Choroid plexus epithelial cell (primary cell): ENCODE measurements at places on chromosomes 2 and 18.

GRCh38 chr2:201500534-201500933, 49.0 kb downstream of the STRADB start:
- peak; percentile 31 for DNase-seq

- DNase-seq = peak; percentile 69
Observed at GRCh38 chr2:215436705-215437565, 1.1 kb upstream of the FN1 start.

DNA sequence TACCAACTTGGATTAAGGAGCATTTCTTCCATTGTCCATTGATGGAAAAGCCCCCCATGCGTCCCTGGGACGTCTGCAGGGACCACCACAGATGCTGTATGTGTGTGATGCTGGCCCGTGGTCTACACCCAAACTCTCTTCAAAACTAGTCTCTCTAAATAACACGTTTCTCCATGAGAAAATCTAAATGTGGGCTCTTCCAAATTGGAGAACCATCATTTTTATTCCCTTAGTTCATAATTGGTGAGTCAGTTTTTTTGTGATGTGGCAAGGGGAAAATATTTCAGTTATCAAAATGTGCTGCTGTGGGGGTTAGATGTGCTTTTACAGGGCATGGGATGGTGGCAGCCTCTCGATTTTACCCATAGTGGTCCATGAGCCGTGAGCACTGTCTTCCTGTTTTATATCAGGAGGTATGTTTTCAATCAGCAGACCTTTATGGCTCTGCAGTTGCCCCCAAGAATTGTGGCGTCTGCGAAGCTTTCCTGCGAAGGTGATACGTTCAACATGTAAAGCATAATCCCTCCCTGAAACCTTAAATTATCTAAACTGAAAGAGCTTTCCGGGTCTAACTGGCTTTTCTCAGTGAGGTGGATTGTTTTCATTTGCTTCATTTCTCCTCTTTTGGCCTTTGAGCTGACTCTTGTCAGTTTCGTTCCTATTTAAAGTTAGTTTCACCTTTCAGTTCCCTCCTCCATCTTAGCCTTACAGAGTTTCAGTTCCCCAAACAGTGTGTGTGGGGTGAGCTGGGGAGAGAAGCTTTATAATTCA, 78.4 kb downstream of the SETBP1 start:
- DNase-seq = no peak

GRCh38 chr2:63679252-63679855, 90.6 kb downstream of the MDH1 start:
- DNase-seq = no peak

DNA sequence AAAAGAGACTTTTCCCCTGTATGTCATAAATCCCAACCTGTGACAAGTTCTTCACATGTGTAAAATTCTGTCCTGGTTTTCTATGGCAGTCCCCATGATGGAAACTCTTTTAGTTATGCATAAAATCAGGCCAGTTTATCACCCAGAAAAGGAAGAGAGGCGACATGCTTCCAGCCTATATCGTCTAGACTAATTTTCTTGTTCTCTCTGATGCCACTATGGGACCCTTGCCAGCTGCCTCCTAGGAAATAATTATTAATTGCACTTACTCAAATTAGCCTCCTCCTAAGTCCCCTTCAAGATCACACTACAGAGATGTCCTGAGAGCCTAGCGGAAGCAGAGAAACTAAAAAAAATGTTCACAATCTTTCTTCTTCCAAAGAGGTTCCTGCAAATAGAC, 722.4 kb downstream of the NRXN1 start:
- no peak for DNase-seq

- peak; percentile 58 for DNase-seq
Observed at GRCh38 chr18:54947091-54947490, 12.2 kb downstream of the CCDC68 start.

DNA sequence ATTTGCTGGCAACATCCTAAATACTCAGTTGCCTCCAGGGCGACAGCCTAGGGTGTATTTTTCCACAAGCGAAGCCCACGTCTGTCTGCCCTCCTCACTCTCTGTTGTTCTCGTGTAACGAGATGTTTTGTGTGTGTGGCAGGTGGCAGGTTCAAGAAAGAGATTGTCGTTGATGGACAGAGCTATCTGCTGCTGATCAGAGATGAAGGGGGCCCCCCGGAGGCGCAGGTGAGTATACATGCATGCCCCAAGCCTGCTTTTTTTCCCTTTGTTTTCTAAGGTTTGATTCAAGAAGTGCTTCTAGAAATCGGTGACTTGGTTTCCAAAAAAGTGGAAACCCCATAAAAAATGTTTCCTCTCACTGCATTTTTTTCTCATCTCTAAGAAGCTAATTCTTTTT, 247.0 kb downstream of the AGAP1 start:
- peak; percentile 21 for DNase-seq

DNA sequence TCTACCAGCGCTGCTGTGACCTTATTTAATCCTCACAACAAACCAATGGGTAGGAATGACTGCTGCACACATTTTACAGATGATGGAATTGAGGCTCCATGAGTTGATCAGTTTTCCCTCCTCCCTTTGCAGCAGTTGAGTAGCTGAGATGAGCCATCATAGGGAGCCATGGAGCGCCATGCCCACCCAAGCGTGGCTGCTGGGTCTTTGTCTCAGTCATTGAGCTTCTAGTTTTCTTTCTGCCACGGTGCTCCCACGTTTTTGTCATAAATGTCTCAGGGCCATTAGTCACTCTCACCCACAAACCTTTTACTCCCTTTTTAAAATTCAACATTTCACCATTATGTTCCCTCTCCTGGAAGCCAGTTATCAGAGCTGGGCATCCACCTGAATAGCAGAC, 45.8 kb downstream of the TMEM17 start:
- no peak for DNase-seq

DNA sequence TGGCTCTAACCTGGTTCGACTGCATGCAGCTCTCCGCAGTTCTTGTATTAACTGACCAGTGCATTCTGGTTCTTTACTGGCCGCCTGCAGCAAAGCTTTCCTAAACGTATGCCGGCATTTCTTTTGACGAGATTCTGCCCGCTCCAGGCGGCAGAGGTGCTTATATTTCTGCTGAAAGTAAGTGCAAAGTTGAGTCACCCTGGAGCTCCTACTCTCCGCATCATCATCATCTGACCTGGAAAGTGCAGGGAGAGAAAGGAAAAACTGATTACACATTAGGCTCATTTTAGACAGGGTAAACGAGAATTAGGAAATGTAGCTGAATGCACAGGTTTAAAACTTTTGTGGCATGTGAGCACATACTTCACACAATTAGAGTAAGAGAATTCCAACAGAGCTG, 57.9 kb downstream of the INO80D start:
- no peak for DNase-seq

GRCh38 chr2:38215993-38216392, 140.0 kb upstream of the CYP1B1 start:
- DNase-seq = peak; percentile 63

DNA sequence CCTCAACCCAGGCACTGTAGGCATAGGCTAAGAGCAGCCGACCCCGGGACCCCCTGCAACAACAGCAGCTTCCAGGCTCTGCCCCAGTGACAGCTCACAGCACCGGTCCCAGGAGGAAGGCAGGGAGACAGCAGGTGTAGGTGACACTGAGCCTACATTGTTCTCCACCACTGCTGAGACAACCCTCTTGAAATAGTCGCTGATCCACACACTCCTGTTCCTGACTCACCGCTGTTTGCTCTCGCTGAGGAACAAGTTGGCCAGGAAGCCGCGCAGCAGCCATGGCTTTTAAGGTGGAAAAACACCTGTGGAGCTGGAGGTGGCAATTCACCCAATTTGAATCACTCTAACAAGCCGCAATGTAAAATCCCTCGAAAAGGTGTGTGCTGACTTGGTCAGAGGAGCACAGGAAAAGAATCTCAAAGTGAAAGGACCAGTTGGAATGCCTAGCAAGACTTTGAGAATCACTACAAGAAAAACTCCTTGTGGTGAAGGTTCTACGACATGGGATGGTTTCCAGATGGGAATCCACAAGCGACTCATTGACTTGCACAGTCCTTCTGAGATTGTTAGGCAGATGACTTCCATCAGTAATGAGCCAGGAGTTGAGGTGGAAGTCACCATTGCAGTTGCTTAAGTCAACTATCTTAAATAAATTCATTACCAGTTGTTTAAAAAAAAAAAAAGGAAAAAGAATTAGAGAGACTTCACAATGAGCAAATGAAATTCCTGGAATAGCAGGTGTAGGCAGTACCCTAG, 167.5 kb downstream of the ARL4C start:
- no peak for DNase-seq

- DNase-seq = peak; percentile 13
Observed at GRCh38 chr2:8893474-8893873, 56.1 kb upstream of the KIDINS220 start.

DNA sequence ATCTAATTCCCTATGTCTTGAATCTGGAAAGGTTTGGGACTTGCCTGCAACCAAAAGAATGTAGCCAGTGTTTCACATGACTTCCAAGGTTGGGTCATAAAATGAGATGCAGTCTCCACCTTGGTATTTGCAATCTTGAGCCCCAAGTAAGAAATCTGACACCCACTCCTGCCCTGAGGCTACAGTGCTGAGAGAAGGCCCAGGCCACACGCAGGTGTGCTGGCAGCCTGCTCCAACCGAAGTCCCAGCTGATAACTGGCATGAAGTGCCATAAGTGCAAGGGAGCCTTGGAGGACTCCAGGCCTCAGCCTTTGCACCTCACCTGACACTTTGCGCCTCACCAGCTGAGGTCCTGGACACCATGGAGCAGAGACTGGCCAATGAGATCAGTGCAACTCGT, 182.7 kb downstream of the ANAPC1 start:
- DNase-seq = peak; percentile 17
